ENCODE measurements at places on chromosomes 5 and 9.
A peak's percentile ranks its signal among the peaks of the same experiment; 100 is the strongest.

- DNase-seq: no peak
These were observed 218.7 kb upstream of the S1PR3 start for GRCh38 chr9:88772575-88772974.

- peak; percentile 59 for DNase-seq
These were observed 601 bp downstream of the NNT start for GRCh38 chr5:43603344-43604217.

GRCh38 chr5:96855031-96855872, 21.0 kb upstream of the ERAP2 start:
- no peak for DNase-seq

GRCh38 chr9:93624977-93625376, 48.6 kb downstream of the PHF2 start:
- no peak for DNase-seq

- no peak for DNase-seq
These were observed 649.8 kb downstream of the CETN3 start for GRCh38 chr5:89759802-89760201.

GRCh38 chr9:77085416-77085815, 66.0 kb downstream of the FOXB2 start:
- no peak for DNase-seq

- no peak for DNase-seq
These were observed 185.7 kb downstream of the ESM1 start for GRCh38 chr5:54799645-54800044.

GRCh38 chr5:123227216-123227615, 138.2 kb downstream of the PRDM6 start:
- no peak for DNase-seq

DNA sequence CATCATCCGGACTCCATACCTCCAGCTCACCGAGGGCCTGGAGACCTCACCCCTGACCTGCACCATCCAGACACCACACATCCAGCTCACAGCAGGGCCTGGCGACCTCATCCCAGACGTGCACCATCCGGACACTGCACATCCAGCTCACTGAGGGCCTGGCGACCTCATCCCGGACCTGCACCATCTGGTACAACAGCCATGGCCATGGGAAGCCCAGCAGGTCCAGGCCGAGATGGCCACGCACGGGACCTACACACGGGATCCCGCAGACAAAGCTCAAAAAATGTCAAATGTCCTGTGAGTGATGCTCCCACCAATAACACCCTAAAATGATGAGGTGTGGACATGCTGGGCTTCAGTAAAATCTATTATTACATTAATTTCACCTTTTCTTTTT, 9.7 kb downstream of the TERT start:
- no peak for DNase-seq

GRCh38 chr5:166916021-166916420, 1375.4 kb upstream of the WWC1 start:
- no peak for DNase-seq

DNA sequence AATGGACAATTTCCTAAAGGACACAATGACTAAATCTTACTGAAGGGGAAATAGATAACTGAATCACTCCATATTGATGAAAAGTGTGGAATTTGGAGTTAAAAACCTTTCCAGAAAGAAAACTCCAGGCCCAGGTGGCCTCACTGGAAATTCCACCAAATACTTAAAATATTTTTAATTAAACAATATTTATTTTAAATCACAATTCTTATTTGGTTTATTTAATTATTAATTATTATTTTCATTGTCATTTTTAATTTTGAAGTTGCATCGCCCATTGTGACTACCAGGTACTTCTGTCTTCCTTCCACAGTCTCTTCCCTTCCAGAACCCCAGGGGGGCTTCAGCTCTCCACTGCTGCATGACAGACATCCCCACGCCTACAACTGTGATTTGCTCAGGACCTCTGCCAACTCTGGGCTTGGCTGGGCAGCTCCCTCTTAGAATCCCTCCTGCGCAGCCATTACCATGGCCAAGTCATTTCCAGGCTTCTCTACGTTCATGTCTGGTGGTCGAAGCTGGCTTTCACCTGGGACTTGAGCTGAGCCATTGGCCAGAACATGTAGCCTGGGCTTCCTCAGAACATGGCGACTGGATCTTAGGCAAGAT, 16.4 kb upstream of the GADD45G start:
- DNase-seq: no peak

DNA sequence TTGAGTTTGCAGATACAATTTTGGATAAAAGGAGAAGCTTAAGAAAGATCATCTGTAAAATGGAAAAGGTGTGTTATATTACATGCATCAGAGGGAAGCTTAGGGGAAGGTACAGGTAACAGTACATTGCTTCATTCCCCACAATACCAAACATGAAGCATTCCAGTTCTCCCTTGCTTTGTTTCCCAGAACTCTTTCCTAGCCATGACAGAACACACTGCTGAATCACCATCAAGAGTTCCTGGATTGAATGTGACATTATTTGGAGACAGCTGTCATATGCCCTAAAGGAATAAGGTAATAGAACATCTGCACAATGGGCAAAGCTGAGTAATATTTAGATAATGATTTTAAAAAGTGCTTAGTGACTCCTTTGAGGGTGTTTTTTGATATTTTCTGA, 303.5 kb upstream of the ST8SIA4 start:
- DNase-seq: no peak

DNA sequence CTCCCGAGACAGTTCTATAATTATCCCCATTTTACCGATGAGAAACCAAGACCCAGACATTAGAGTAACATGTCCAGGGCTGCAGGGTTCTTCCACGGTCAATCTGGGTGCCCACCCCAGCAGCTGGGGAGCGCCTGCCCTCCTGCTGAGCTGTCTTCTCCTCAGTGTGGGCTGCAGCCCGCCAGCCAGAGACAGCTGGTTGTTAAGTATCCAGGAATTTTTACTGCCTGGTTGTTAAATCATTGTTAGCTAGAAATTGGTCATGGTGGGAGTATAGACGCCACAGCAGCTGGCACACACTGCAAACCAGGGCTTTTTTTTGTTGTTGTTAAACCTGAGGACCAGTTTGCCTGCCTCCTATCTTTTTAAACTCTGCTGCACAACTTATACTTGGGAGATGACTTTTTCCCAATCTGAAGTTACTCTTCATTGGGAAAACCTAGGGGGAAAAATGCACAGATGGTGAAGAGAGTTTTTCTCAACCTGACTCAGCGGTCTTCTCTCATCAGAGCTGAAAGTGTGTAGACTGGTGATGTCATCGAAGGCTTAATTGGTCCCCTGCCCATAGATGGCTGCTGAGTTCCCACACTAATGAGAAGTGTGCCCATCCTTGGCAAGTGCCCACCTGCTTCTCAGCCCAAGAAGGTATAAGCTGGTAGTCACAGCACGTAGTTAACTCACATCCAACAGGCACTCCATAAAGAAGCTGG, 208.6 kb downstream of the DRD1 start:
- no peak for DNase-seq

- DNase-seq: no peak
These were observed 34.7 kb upstream of the SLC22A5 start for GRCh38 chr5:132334812-132335211.

DNA sequence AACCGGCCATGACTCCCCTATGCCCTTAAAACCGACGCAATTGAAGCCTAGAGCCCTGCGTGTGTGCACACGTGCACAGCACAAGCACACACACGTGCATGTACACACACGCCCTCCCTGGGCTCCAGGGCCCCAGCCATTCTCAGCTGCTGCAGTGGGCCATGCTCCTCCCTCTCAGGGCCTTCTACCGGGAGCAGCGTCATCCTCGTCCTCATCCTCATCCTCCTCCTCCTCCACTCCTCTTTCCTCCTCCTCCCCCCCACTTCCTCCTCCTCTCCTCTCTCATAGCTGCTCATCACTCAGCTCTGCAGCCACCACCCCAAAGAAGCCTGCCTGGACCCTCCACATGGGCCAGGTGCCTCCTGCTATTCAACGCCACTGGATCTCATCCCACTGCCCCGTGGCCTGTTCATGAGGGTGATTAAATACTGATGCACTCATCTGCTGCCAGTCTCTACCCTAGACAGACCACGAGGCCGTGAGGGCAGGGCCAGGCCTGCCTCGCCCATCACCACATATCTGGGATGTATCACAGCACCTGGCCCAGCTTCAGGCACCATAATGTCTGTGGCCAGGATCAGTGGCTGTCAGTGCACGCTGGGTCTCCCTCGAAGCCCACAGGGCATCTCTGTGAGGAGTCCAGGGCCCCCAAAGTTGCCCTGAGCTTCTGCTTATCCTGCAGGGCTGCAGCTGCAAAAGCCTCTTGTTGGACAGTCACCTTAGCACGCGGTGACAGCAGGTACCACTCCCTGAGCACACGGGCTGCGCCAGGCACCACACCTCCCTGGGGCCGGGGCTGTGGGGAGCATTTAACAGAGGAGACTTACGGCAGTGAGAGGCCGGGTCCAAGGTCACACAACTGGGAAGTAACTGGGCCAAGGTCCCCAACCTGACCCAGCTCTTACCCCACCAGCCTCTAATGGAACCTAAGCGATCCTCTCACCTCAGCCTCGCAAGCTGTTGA, 9.8 kb downstream of the FAM78A start:
- DNase-seq: no peak

DNA sequence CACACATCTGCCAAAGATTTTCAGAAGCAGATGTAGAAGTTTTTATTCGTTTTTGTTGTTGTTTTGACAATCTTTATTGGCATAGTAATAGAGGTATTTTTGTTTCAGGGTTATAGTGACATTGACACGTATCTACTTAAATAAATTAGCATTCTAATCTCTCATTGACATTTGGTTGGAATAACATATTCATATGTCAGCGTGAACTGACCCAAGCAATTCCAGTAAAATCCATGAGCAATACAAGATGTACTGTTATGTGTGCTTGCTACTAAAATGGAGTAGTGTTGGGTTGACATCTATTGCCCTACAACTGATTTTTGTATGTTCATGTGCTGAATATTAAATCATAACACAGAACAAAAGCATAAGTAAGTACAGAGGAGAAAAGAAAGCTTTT, 284.4 kb upstream of the SMC2 start:
- DNase-seq: no peak

- no peak for DNase-seq
These were observed 22.2 kb downstream of the AHRR start for GRCh38 chr5:343461-344401.

- DNase-seq: no peak
These were observed 375.1 kb downstream of the CHSY3 start for GRCh38 chr5:130279386-130279785.

GRCh38 chr9:101449071-101449721, 13.6 kb upstream of the ALDOB start:
- DNase-seq: peak; percentile 12

DNA sequence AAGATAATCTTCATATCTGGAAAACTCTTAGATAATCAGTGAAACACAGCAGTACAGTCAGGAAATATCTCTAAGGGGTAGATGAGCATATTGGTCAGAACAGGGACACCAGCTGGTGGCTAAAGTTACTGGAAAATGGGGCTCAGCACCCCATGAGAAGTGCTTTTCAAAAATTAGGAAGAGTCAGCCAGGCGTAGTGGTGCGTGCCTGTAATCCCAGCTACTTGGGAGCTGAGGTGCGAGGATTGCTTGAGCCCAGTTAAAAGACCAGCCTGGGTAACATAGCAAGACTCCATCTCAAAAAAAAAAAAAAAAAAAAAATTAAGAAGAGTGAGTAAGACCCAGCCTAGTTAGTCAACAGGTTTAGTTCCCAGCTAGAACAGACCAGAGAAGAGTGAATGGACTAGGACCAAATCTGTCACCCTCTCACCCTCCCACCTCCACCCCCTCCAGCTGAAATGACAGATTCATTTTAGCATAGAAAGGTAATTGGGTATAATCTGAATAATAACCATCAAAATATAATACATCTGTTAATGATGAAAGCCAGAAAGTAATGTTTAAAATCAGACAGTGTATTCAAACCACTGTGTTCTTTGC, 120.9 kb downstream of the CDC42SE2 start:
- no peak for DNase-seq

GRCh38 chr9:90921969-90922368, 120.3 kb downstream of the SYK start:
- DNase-seq: no peak

- DNase-seq: no peak
These were observed 268.8 kb upstream of the NREP start for GRCh38 chr5:112025757-112026156.

- no peak for DNase-seq
These were observed 9.0 kb upstream of the FAF2 start for GRCh38 chr5:176438959-176439757.

DNA sequence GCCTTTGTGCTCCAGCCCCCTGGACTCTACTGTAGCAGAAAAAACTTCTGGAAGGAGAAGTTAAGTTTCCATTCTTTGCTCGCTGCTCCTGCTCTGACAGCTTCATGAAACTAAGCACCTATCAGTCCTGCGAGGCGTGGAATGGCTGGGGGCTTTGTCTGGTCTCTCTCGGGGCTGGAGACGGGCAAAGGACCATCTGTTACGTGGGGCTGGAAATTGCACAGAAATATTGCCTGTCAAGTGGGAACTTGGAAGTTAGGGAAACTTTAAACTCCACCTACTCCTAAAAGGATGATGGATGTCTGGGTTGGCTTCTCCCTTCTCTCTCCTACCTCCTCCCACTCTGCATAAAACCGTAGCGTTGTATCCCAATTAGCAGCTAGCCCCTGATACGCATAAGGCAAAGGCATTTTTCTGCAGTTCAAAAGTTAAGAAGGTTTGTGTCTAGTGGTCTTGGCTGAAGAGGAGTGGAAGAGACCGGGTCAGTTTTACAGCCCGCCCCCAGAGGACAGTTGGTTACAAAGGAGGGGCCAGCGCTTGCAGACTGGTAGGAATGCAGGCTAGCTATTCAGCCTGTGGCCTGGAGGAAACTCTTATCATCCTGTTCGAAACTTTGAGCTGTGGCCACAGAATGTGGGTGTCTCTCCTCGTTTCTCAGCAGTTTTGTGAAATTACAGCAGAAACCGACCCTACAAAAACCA, 1.3 kb downstream of the FBXL7 start:
- DNase-seq: no peak

DNA sequence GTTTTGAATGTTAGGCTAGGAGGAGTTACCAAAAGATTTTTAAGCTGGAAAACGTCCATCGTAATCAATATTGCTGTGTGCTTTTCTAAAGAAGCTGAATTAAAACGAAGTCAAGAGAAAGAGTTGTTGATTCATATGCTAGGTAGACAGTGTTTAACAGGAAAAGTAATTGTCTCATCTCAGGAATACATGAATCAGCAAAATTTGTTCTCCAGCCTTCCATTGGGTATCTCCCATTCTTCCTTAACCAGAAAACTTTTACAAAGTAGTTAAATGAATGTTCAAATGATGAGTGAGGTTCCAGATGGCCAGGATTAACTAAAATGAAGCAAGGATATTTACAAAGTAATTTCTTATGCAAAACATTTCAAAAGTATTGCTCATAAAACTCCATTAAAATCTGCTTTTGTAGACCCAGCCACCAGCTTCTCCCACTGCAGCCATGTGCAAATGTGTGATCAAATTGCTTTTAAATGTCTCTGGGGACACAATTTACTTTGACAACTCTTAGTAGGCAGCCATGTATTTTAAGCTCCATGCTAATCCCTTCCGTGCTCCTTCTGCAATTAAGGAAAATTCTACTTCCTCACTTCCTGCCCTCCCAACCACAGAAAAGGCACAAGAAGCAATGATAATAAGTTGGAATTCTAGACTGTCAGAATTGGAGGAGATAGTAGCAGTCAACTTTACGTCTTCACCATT, 121.2 kb downstream of the HTR4 start:
- DNase-seq: no peak

GRCh38 chr9:29822458-29822857, 2249.2 kb upstream of the C9orf72 start:
- DNase-seq: no peak

- DNase-seq: no peak
These were observed at the start of gene RHOBTB3 for GRCh38 chr5:95730730-95731570. Gene RHOBTB3 (plus strand): TSS chr5:95731336. CDS start chr5:95731683, 347 bp downstream.
